ENCODE measurements at places on chromosomes 6 and 20.

DNA sequence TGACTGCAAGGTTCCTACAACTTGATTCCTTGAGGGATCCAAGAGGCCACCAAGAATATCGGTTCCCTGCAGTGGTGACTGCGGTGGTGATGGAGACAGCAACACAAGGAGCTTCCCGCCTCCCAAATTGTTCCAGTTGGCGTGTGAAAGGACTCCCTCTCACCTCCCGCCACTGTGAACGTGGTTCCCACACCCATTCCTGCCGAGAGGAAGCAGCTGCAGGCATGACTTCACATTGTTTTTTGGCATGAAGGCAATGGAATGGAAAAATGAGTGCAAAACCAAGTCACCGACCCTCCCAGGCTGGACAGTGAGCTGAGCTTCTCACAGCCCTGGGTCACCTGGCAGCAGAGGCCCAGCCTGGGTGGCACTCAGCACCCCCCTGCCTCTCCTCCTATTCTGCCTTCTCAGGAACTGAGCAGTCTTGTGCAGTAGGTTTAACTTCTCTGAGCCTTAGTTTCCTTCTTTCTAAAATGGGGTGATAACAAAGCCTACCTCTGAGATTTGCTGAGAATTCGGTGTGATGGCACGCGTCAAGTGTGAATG, 75.0 kb downstream of the CNKSR3 start:
- ATAC-seq = no peak

- ATAC-seq = no peak
These were observed 263.4 kb downstream of the UTRN start for GRCh38 chr6:144548536-144548935.

GRCh38 chr20:21344961-21345360, 41.8 kb downstream of the XRN2 start:
- ATAC-seq = no peak

GRCh38 chr20:47007826-47008655, 113.4 kb downstream of the EYA2 start:
- no peak for ATAC-seq

DNA sequence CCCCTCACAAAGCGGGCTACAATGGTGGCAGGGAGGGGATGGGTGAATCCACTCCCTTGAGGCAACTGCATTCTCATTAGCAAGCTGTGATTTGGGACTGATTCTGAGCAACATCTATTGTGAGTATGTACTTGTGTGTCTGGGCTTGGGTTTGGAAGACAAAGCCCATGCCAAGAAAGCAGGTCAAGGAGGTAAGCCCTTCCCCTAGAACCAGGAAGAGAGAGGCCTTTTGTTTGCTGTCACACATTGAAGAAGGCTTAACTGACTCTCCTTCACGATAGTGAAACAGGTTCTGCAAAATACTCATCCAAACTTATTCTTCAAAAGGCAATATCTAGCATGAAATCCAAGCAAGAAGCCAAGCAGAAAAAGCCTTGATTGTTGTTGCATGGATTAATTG, 403.1 kb upstream of the ID4 start:
- no peak for ATAC-seq

DNA sequence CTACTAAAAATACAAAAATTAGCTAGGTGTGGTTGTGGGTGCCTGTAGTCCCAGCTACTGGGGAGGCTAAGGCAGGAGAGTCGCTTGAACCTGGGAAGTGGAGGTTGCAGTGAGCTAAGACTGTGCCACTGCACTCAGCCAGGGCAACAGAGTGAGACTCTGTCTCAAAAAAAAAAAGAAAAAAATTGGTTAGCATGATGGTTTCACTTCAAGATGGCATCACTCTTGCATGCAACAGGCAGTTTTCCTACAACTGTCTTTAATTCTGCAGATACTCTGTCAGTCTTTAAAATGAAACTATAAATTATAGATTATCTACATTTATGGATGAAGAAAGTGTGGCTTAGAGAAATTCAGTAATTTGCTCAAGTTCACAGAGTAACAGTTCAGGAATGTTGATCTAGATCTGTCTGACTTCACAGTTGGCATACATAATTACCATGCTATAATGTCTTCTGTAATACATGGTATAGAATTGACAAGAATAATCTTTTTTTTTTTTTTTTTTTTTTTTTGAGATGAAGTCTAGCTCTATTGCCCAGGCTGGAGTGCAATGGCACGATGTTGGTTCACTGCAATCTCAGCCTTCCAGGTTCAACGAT, 27.0 kb downstream of the ITCH start:
- ATAC-seq = no peak

GRCh38 chr6:170272341-170273065, 18.4 kb downstream of the DLL1 start:
- no peak for ATAC-seq

- ATAC-seq = no peak
These were observed 4.4 kb downstream of the SULF2 start for GRCh38 chr20:47780720-47781389.

DNA sequence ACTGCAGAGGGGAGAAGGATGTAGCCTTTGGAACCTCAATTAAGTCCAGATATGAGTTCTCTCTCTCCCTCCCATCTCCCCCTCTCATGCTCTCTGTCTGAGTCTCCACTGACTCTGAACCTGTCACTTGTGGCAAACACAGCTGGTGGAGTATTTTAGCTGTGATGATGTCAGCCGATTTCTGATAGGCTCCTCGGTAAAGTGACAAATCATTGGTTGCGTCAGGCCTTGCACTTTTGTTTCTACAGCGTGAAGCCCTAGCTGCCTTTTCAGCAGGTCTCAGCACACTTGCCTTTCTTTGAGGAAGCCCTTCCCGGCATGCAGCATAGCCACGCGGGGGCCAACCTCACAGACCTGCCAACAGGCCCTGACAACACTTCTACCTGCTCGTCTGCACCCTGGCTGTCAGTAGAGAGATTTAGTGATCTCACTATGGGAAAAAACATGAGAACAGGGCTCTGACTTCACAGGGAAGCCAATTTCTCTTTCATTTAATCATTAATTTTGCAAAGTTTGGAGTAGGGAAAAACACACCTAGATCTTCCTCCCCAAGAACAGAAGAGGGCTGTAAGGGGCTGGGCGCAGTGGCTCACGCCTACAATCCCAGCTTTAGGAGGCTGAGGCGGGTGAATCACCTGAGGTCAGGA, 84.4 kb downstream of the GMPR start:
- peak; percentile 76 for ATAC-seq

GRCh38 chr6:34158876-34159275, 13.0 kb upstream of the GRM4 start:
- ATAC-seq = no peak

- ATAC-seq = no peak
These were observed 51.7 kb upstream of the TBX18 start for GRCh38 chr6:84815896-84816735.

GRCh38 chr20:45363611-45364492, 896 bp downstream of the SYS1 start:
- no peak for ATAC-seq

GRCh38 chr20:23260181-23260840, 90.3 kb upstream of the NXT1 start:
- ATAC-seq = no peak

- ATAC-seq = peak; percentile 4
These were observed 637 bp downstream of the TFB1M start for GRCh38 chr6:155313602-155314091.

- no peak for ATAC-seq
These were observed 22.2 kb upstream of the FBXO30 start for GRCh38 chr6:145836772-145837171.

GRCh38 chr6:17390276-17390675, 3.1 kb upstream of the CAP2 start:
- no peak for ATAC-seq

DNA sequence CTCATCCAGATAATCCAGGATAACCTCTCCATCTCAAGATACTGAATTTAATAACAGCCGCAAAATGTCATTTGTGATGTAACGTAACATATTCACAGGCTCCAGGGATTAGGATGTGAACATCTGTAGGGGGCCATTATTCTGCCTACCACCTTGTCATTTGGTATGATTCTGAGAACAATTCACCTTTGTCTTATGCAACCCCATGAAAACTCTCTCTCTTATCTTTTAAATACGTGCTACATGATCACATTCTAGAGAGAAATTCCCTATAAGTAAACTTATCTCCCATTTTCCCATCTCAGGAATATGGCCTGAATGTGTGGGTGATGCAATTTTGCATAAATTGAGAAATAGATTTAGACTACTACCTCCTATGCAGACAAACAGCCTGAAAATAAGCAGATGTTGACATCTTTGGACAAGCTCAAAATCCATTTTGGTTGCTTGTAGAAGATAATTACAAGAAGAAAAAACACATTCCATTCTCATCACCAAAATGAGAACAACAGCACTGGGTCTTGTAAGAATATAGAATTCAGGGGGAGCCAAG, 255.4 kb upstream of the STXBP5 start:
- ATAC-seq = no peak

GRCh38 chr6:169451065-169451838, 197.6 kb upstream of the THBS2 start:
- no peak for ATAC-seq

Measured in activated CD4-positive, CD25-positive, alpha-beta regulatory T cell treated with anti-CD3 and anti-CD28 coated beads, Interleukin-2, amount 50 U/mL, for 24 hours (primary cell).